Sigmoid colon (tissue), 7 donors: ENCODE measurements at places on chromosomes 16 and 17. TPM values are rescaled to one million over a fixed set of nuclear protein-coding genes. Genes with fewer than 3 reads are reported as not detected.

Gene TXNDC11
- total RNA-seq, result 35.2 TPM

GRCh38 chr17:38621538-38621937, 15.8 kb upstream of the SRCIN1 start:
- H3K36me3 ChIP-seq, result no peaks in the 10 kb centered on the region
- H3K4me1 ChIP-seq, result no peaks in the 10 kb centered on the region
- no peaks in the 10 kb centered on the region for H3K27me3 ChIP-seq
- no peak overlapping the region for H3K27ac ChIP-seq
- DNase-seq, result no peak

GRCh38 chr17:50055055-50055425, 870 bp upstream of the ITGA3 start:
- H3K36me3 ChIP-seq, result no peaks in the 10 kb centered on the region
- H3K4me3 ChIP-seq, result peak overlapping the region; percentile 86
- H3K27me3 ChIP-seq, result no peaks in the 10 kb centered on the region
- no peaks in the 10 kb centered on the region for H3K4me1 ChIP-seq

- DNase-seq, result no peak
- no peaks in the 10 kb centered on the region for H3K27me3 ChIP-seq
- H3K36me3 ChIP-seq, result no peaks in the 10 kb centered on the region
Observed at GRCh38 chr17:71024172-71024571, 854.8 kb downstream of the KCNJ2 start.

DNA sequence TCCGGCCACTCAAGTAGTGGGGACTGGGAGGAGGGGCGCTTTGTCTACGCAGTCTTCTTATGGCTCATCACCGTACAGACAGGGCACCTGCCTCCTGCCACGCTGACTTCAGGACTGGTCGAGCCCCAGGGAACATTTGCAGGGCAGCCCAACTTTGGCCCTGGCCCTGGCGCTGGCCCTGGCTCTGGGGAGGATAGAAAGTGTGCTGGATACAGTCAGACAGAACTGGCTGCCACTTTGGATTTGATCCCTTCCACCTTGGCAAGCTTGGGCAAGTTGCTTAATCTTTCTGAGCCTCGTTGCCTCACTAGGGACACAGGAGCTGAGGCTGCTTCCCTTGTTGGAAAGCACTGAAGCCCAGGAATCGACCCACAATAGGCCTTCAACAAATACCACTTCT, 13.6 kb downstream of the LGALS9 start:
- H3K4me3 ChIP-seq, result no peak overlapping the region
- DNase-seq, result no peak
- H3K27me3 ChIP-seq, result no peaks in the 10 kb centered on the region

DNA sequence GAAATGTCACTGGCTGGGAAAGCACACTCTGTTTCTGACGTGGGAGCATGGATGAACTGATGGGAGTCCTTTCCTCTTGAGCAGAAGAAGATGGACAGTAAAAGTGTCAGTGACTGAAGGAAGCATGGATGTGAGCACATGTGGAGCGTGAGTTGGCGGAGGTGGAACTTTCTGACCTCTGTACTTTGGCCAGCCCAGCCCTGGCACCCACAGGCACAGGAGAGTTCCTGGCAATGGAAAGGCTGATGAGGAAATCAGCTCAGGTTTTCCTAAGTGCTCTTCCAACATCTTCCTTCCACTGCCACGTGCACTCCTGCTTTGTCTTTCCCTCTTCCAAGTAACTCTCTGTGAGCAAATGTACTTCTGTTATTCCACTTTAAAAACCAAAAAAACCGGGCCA, 276.8 kb downstream of the NTN1 start:
- H3K27ac ChIP-seq, result no peak overlapping the region
- no peak overlapping the region for H3K4me3 ChIP-seq
- no peak for DNase-seq
- no peaks in the 10 kb centered on the region for H3K36me3 ChIP-seq
- H3K27me3 ChIP-seq, result no peaks in the 10 kb centered on the region

GRCh38 chr17:69607162-69607834, 192.8 kb downstream of the MAP2K6 start:
- H3K4me3 ChIP-seq, result no peak overlapping the region
- peak; percentile 85 for DNase-seq
- H3K27ac ChIP-seq, result peak overlapping the region; percentile 72
- H3K36me3 ChIP-seq, result no peaks in the 10 kb centered on the region
- no peaks in the 10 kb centered on the region for H3K27me3 ChIP-seq

- peak overlapping the region; percentile 92 for H3K27ac ChIP-seq
- H3K4me3 ChIP-seq, result peak overlapping the region; percentile 81
- DNase-seq, result peak; percentile 93
Observed at GRCh38 chr17:82231562-82232321, 2.9 kb downstream of the SLC16A3 start.

GRCh38 chr17:47057830-47058229, 78.8 kb upstream of the RPRML start:
- DNase-seq, result no peak
- H3K27ac ChIP-seq, result no peak overlapping the region
- peaks cover 17% of the 10 kb centered on the region for H3K36me3 ChIP-seq
- H3K4me1 ChIP-seq, result no peaks in the 10 kb centered on the region

GRCh38 chr16:15950161-15950854, 892 bp downstream of the ABCC1 start:
- H3K27ac ChIP-seq, result peak overlapping the region; percentile 94
